ENCODE measurements at places on chromosomes 6 and 20. TPM values are rescaled to one million over a fixed set of nuclear protein-coding genes. Genes with fewer than 3 reads are reported as not detected.

- no peak for DNase-seq
Observed at GRCh38 chr6:65545920-65546319, 161.1 kb downstream of the EYS start.

DNA sequence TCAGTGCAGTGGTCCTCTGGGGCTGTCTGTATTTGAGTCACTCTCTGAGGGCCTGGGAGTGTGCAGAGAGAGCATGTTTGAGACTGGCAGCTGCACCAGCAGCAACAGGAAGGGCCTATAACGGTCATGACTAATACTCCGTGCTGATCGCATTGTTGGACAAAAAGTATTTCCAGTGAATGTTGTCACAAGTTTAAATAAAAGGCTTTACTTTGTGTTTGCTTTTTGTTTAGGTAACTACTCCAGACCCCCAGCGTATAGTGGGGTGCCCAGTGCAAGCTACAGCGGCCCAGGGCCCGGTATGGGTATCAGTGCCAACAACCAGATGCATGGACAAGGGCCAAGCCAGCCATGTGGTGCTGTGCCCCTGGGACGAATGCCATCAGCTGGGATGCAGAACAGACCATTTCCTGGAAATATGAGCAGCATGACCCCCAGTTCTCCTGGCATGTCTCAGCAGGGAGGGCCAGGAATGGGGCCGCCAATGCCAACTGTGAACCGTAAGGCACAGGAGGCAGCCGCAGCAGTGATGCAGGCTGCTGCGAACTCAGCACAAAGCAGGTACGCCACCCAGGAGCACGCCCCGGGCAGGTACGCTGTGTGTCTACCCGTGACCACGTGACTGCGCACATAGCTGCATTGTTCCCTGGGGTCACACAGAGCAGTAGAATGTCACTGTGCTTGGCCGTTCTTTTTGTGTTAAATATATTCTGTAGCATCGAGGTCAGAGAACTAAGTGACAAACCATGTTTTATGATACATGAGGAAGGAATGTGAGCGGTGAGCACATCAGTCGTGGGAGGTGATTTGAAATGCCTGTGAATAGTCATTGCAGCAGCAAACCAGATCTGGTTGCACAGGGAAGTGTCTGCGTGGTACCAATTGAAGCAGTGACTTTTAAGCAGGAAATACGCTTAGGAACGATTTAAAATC, 174.7 kb downstream of the TMEM242 start:
- DNase-seq: peak; percentile 45

GRCh38 chr6:135944120-135944519, 92.6 kb downstream of the PDE7B start:
- no peak for DNase-seq

GRCh38 chr6:100132005-100132404, 138.0 kb upstream of the MCHR2 start:
- no peak for DNase-seq

- DNase-seq: no peak
Observed at GRCh38 chr6:145705561-145705960, 29.8 kb downstream of the EPM2A start.

- DNase-seq: no peak
Observed at GRCh38 chr6:137879299-137879698, 12.2 kb downstream of the TNFAIP3 start.

Gene BEND6
- polyA plus RNA-seq: 0.43 TPM
